ENCODE measurements at places on chromosomes 13 and 19.

GRCh38 chr13:98500963-98501421, 75.9 kb downstream of the STK24 start:
- no peak for DNase-seq

DNA sequence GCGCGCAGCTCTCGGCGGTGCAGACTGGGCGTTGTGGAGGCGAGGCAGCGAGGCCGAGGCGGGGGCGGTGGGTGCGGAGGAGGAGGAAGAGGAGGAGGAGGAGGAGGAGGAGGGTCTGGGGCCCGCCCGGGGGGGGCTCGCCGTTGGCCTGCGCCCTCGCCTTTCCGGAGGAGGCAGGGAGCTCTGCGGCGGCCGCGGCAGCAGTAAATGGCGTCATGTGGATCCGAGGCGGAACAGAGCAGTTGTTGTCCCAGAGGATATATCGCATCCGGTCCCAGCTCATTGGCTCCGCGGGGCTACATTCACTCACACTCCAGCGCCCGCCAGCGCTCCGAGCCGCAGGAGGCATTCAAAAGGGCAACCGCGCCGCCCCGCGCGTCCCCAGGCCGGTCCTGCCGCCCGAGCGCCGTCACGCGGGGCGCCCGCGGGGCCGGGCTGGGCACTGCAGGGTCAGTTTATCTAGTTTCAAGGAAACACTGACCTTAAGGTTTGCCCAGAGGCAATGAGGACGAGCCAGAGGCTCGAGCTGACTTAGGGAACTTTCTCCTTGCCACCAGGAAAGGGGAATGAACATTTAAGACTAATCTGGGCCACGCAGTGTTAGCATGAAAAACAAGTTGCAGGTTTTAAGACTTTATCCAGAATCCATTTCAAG, at the start of gene SPRY2:
TSS of gene SPRY2 (minus strand) at position 26 of the 655 bp plus-strand sequence. CDS start 3,421 bp downstream, outside the sequence.
- peak; percentile 31 for DNase-seq

- DNase-seq, result peak; percentile 80
Observed at GRCh38 chr13:77184455-77184854, 142.4 kb downstream of the MYCBP2 start.

DNA sequence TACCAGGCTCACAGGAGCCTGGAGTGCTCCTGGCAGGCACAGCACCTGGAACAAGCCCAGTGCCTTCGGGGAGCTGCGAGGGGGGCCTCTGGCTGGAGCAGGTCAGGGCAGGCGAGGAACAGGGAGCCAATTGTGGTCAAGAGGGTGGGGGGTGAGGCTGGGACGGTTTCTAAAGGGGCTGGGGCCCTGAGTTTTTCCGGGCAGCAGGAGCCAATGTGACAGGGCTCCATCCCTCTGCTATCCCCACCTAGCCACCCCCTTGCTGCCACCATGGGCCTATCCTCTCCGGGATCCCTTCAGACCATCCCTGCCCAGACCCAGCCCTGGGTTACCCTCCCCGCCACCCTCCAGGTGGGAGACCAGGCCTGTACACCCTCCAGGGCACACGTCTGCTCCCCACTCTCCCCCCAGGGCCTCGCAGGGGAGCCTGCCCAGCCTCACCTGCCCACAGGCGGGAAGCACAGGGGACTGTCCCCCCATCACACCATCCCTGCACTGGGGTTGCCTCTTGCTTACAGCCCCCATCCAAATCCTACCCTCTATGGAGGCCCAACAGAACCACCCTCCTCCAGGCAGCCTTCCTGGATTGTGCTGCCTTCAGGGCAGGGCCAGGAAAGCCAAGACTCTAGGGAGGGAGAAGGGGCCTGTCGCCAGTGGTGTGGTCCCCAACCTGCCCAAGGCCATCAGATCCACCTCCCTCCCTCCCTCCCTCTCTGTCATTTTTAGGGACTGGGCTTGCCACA, 121.0 kb downstream of the URI1 start:
- DNase-seq, result no peak

- no peak for DNase-seq
Observed at GRCh38 chr13:99659866-99660554, 158.7 kb downstream of the TM9SF2 start.

GRCh38 chr19:48631225-48631624, 6.0 kb downstream of the DBP start:
- no peak for DNase-seq

- no peak for DNase-seq
Observed at GRCh38 chr19:7720351-7720750, 11.6 kb downstream of the CLEC4G start.

DNA sequence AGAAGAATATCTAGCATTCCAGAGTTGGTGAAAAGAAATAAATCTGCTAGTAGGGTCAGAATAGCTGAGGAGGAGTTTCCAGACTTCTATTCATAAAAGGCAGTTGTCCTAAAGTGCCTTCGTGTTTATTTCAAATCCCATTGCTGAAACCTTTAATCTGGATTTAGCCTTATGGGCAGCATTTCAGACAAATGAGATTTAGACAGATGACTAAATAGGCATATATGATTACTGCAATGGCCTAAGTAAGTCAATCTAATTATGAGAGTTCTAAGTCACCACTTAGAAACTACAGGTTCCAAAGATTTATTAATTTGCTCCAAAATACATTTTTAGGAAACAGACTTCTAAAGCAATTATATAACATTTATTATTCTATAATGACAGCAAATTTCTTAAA, 368.7 kb downstream of the LIG4 start:
- no peak for DNase-seq

- peak; percentile 52 for DNase-seq
Observed at GRCh38 chr19:41746593-41747227, 8.6 kb upstream of the CEACAM6 start.

DNA sequence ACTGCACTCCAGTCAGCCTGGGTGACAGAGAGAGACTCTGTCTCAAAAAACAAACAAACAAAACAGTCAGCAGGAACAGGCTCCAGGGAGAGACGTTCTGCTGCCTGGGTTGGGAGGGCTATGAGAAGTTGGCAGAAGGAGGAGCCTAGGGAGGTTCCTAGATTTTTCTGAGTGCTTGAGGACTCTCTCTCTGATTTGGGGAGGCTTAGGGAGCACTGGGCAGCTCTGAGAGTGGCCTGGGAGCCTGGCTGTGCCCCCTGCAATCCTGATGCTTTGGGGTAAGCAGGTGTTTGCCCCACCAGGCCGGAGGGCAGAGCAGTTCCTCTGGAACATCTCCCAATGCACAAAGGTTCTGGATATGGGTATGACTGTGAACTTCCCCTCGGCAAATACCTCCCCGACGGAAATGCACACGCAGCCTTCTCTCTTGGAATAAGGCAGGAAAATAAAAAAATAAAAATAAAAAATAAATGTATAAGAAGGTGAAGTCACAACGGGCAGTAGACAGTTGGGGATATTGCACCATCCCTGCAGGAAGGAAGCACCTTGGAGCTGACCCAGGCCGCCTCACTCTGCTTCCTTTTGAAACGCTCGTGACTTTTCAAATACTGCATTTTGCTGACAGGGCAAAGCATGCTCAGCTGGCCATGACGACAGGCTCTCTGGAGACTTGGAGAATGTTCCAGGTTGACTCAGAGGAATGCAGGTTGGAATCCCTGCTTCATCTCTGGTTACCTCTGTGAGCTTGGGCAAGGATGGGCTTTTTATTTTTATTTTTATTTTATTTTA, 26.5 kb upstream of the HOMER3 start:
- DNase-seq, result no peak

- DNase-seq, result peak; percentile 15
Observed at GRCh38 chr19:11203194-11204075, 6.1 kb upstream of the KANK2 start.

DNA sequence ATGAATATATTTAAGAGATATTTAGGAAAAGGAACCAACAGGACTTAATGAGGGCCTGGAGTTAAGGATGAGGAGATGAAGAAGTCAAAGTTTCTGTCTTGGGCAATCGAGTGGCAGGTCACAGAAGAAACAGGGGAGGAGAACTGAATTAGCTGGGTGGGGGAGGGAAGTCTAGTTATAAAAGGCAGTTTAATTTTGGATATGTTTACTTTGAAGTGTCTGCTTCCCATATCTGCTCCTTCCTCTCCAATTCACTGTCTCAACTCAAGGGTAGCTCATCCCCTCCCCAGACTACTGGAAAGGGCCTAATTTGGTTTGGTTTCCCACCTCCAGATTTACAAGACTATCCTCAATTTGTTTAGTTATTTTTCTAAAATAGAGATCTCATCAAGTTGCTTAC, 195.9 kb downstream of the VWA8 start:
- DNase-seq, result no peak

All from activated CD4-positive, alpha-beta T cell treated with anti-CD3 and anti-CD28 coated beads, Interleukin-2, amount 50 U/mL, for 16 hours (primary cell).